T-helper 17 cell (primary cell): ENCODE measurements at places on chromosomes 3 and 15.

GRCh38 chr3:66023738-66024385 is 14.9 kb downstream of the MAGI1 start:
- no peak for DNase-seq

DNA sequence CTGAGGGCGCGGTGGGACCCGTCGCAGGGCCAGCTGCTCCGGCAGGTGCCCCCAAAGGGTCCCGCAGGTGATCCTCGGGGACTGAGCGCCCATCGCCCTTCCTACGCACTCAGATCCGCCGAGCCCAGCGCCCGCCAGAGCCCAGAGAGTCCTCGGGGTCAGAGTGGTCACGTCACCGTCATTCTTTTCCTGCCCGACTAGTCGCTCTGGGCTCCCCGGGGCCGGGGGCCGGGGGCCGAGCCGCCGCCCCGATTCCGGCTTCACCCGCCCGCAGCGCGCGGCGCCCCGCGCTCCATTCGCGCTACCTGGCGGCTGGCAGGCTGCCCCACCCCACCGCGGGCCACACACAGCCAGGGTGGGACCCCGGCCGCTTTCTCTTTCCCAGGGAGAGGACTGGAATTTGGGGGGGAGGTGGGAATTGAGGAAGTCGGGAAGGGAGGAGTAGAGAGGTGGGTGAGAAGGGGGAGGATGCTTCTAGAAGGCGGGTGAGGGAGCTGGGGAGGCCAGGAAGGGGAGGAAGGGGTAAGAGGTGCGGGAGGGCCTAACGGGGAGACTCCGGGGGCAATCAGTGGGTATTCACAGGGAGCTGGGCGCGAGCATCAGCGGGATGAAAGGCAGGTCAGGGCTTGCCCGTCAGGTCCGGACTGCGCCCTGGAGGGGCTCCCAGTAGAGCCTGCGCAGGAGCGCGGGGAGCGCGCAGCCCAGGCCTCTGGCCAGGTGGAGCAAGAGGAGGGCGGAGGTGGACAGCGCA is 36.1 kb upstream of the EPHB3 start:
- DNase-seq: no peak

- DNase-seq: no peak
Measured at GRCh38 chr3:188152660-188153436, 1.1 kb upstream of the LPP start.

- no peak for DNase-seq
Measured at GRCh38 chr3:124684459-124684858, 45.8 kb upstream of the UMPS start.

DNA sequence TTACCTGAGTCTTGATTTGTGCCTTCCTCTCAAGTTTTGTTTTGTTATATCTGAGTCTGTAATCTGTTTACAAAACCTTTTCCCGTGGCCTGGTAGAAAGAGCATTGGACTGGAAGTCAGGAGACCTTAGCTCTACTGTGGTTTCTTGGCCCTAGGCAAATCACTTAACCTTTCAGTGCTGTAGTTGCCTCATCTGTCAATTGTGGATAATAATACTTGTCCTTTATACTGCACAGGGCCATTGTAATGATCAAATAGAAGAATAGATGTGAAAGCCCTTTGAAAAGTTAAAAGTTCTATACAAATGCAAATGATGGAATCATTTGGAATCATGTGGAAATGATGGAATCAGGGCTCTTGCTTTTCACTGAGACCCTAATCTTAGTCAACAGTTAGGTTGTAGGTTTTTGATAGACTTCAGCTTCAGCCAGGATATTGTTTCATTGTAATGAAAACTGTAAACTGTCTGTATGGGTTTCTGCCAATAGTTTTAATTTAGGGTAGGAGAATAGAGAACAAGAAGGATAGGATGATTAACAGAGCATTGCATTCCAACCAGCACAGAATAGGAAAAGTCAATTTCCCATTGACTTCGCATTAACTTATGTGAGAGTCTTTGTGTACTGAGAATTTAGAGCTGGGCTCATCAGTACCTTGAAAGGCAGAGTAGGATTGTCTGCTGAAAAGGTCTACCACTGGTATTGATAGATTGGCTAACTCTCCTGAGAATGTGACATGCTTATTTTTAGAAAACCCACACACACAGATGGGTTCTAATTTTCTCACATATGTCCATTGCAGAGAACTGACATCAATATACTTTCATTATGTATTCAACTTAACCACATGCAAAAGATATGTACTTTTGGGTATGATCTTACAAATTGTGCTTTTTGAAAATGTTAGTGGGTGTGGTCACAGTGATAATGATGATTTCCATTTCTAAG is 21.8 kb downstream of the MAP2K5 start:
- no peak for DNase-seq

- no peak for DNase-seq
Measured at GRCh38 chr3:82942041-82942440, 1180.6 kb upstream of the GBE1 start.

GRCh38 chr3:155744010-155744625 is 753 bp downstream of the PLCH1 start:
- peak; percentile 7 for DNase-seq

DNA sequence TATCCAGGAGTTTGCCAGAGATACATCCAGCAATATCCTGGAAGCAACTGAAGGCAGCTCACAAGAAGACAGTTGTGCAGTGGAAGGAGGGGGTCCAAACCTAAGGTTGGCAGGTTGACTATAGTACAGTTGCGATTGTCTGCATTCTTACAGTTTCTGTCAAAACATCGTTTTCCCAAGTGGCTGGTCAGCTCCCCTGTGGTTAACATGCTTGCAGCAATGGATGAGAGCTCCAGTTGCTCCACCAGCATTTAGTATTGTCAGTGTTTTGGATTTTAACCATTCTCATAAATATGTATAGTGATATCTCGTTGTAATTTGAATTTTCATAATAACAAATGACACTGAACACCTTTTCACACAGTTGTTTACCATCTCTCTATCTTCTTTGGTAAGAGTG is 31.5 kb downstream of the KLF13 start:
- DNase-seq: no peak

DNA sequence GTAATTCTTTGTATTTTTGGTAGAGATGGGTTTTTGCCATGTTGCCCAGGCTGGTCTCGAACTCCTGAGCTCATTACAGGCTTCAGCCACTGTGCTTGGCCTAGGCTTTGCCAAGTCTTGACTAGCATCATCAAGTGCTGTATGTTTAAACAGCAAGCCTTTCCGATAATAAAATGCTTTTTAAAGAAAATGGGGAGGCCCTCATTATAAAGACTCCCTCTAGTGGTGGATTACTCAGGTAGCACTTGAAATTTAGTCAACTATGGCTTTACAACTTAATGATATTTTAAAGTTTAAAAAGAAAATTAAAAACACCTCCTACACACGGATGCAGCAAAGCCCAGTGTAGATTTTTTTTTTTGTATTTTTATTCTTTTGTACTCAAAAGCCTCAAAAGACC is 213.6 kb downstream of the GAP43 start:
- DNase-seq: no peak

DNA sequence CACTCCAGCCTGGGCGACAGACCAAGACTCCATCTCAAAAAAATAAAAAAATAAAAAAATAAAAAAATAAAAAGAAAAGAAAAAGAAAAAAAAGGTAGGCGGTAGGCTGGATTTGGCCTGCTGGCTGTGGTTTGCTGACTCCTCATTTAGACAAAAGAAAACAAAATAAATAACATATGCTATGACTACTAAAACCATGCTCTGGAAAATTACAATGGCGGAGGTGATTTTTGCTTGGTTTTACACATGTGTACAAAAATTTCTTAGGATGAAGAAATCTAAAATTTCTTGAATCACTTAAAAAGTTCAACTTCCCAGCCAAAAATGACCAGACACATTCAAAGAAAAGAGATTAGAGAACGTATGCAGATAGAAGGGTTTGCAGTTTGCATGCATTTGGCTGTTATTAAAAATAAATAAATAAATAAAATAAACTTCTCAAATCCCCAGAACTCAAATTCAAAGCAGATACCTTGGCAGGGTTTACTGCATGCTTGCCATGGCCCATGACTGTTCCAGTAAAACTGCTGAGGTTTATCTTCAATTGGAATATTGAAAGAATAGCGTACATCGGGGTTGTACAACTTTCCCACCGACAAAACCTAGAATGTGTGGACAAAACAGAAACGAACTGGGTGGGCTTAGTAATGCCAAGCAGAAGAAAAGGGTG is 65.9 kb downstream of the ADAMTS9 start:
- no peak for DNase-seq

DNA sequence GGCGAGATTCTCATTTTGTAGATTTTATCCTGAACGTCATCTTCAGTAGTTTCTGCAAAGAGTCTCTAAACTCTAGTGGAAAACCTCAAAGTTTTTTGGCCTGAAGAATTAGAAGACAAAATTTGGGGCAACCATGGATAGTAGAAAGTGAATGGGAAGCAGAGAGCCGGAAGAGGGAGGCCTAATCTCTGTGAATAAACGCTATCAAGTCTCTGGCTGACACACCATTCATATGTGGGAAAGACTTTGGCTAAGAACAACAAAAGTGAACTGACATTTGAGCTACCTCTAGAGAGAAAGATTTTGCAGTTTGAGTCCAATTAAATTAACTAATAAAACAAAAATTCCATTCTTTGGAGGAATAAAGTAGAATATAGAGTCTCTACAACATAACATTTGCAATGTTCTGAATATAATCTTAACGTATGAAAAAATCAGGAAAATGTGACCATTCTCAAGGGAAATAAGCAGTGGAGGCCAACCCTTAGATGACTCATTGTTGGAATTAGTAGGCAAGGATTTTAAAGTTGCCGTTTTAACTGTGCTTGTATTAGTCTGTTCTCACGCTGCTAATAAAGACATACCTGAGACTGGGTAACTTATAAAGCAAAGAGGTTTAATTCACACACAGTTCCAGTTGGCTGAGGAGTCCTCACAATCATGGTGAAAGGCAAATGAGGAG is 184.6 kb downstream of the C3orf38 start:
- no peak for DNase-seq

GRCh38 chr15:91562698-91563097 is 290.8 kb upstream of the SLCO3A1 start:
- no peak for DNase-seq

DNA sequence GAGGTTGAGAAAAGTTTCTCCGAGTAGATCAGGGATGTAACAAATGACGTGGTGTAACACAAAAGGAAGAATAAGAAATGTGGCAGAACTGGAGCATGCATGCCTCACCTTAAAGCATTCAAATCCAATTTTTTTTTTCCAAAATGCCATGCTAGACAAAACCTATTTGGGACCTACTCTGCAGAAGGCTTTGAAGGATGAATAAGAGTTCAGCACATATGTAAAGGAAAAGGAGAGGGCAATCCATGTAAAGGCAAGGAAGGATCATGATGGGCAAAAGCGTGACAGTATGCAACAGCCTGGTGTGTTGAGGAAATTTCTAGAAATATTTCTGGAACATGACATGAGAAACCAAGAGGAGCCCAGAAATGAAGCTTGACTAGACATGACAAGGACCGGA is 116.4 kb downstream of the OXNAD1 start:
- no peak for DNase-seq

DNA sequence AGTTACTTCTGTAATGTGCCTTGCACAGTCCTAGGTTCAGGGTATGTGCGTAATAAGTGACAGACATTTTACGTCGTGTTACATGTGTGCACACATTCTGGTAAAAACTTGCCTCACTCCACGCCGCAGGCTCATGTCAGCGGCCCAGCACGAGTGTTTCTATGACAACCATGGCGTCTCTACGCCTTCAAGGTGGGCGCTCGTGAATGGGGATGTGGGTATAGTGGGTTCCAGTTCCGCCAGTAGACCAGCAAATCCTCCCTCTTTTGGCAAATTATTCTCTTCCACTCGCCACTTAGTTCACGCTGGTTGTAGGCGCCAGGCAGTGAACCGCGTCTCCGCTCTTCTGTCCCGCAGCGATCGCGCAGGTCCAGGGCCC is 40.3 kb downstream of the CHST14 start:
- DNase-seq: no peak

- DNase-seq: no peak
Measured at GRCh38 chr3:89246326-89246725, 138.9 kb downstream of the EPHA3 start.

DNA sequence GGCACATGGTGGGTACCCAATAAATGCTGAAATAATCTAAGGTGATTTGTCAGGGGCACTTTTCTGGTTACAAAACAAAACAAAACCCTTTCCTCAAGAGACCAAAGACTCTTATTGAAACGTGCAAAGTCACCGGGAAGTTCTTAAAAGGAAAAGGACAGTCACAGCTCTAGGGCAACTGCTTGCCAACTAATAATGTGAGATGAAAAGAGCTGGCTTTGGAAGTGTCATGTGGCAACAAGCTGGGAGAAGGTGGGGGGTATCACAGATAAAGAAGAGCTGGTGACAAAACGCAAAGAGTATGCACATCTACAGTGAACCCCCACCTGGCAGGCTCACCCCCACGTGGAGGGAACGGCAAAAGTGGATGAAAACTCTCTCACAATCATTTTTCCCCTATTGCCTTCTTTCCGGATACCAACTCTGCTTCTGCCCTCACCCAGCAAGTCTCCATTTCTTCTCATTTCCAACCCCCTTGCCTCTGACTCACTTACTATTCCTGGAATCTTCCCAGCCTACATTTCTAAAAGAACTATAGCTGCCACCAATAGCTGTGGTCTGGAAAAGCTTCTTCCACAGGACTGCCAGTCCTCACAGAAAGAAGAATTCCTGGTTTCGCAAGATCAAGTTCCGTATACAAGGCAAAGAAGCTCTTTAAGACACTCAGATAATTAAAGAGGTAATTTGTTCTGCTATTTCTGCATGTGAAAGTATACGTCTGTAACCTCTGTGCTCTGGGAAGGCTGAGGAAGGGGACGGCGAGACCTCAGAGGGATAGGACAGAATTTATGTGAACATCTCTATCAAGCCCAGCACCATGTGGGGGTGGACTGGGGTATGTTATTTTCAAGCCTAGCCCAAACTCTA is 21.8 kb upstream of the ANPEP start:
- no peak for DNase-seq

- DNase-seq: no peak
Measured at GRCh38 chr3:143604402-143605185, 243.7 kb downstream of the SLC9A9 start.

DNA sequence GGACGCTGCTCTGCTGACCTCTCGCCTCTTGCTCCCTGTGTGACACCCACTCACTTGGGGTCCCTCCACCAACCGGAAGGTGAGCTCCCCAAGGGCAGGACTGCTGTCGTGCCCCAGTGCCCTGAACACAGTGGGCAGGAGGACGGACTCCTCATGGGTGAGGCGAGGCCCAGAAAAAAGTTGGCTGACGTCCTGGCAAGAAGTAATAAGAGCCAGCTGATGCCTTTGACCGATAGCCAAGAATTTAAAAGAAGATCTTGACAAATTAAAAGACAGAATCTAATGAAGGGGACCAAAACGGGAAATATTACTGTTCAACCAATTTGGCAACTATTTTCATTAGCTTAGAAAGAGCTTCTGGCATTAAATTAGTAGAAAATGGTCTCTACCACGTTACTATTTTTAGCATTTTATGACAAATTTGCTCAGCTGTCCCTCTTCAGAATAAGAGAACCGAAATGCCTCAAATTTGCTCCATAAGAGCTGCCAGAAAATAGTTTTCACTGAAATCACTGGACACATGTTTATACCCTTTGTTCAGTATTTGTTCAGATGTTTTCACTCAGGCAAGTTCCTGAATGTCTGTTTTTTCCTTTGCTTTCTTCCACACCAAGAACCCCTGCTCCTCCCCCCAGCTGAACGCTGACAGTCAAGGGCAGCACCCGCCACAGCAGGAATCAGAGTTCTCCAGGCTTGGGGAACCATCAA is 60.5 kb downstream of the XXYLT1 start:
- no peak for DNase-seq
